ENCODE measurements at places on chromosomes 3 and 15.
A peak's percentile ranks its signal among the peaks of the same experiment; 100 is the strongest.

- no peak for DNase-seq
These were observed 284.1 kb downstream of the IL5RA start for GRCh38 chr3:2826036-2826435.

DNA sequence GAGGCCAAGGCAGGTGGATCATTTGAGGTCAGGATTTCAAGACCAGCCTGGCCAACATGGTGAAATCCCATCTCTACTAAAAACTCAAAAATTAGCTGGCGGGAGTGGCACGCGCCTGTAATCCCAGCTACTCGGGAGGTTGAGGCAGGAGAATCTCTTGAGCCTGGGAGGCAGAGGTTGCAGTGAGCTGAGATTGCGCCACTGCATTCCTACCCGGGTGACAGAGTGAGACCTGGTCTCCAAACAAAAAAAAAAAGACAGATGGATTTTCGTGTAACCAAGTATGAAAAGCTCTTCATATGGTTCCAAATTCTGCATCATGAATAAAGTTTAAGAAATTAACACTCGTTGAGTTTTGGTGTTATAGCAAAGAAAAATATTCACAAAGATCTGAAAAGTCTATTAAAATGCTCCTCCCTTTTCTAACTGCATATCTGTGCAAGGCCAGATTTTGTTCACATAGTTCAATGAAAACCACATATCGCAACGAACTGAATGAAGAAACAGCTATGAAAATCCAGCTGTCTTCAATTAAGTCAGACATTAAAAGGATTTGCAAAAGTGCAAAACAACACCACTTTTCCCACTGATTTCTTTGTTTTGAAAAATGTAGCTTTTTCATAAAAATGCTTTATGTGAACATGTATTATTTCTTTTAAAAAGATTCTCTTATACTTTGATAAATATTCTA is 23.8 kb upstream of the FBLN2 start:
- DNase-seq, result no peak

- no peak for DNase-seq
These were observed 89.4 kb downstream of the IGF1R start for GRCh38 chr15:98737721-98738120.

GRCh38 chr3:151979906-151980305 is 106.5 kb downstream of the SUCNR1 start:
- no peak for DNase-seq

DNA sequence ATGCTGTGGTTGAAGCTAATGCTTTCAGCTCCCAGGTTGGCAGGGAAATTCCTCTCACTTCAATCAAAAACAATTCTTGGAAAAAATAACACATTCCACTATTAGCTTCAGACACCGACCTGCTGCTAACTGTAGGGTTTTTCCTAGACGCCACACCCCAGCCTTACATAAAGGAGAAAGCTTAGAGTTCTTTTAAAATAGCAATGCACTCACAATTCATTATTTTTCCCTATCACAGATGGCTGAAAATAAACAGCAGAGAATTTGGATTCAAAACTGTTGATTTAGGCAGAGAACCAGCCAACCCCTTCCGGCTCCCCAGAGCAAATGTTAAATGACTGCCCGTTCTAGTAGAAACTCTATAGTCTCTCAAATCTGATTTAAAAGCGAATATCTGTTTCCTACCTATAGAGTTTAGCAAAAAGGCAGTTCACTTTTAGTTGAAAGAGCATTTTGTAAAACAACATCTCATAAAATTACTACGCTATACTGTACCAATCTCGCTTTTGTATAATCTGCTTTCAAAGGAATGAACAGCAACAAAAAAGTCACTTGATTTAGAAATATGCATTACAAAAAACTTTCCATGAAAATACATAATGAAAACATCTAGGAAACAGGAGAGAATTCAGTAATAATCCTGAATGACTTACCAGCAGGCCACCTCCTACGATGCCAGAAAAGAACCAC is 586 bp downstream of the TM4SF1 start:
- DNase-seq, result no peak

DNA sequence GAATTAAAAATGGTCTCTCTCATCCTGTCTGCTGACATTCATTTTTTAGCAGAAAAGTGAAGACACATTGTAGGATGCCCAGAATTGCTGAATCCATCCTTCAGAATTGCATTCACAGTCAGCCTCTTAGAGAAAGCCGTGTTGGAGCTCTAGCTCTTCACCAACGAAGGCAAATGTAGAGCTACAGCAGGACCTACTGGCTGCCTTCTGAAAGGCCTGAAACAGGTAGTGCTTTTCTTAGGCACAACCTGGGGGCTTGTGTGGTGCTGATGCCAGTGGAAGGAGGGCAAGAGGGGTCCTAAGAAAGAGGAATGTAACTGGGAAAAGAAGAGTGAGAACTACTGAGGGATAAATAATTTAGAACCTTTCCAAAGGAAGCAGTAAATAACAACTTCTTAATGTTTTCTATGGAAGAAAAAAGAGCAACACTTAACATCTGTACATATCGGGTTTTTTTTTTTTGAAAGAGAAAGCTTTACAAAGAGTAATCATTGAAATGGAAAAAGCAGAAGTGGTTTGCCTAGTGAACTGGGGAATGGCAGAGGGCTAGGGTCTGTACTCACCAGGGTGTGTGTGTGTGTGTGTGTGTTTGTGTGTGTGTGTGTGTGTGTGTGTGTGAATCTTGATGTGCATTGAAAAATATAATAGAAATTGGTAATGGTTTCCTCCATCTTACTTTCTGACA is 297.8 kb downstream of the SATB1 start:
- DNase-seq, result no peak

- DNase-seq, result no peak
These were observed 656.3 kb upstream of the TGFBR2 start for GRCh38 chr3:29949940-29950616.

DNA sequence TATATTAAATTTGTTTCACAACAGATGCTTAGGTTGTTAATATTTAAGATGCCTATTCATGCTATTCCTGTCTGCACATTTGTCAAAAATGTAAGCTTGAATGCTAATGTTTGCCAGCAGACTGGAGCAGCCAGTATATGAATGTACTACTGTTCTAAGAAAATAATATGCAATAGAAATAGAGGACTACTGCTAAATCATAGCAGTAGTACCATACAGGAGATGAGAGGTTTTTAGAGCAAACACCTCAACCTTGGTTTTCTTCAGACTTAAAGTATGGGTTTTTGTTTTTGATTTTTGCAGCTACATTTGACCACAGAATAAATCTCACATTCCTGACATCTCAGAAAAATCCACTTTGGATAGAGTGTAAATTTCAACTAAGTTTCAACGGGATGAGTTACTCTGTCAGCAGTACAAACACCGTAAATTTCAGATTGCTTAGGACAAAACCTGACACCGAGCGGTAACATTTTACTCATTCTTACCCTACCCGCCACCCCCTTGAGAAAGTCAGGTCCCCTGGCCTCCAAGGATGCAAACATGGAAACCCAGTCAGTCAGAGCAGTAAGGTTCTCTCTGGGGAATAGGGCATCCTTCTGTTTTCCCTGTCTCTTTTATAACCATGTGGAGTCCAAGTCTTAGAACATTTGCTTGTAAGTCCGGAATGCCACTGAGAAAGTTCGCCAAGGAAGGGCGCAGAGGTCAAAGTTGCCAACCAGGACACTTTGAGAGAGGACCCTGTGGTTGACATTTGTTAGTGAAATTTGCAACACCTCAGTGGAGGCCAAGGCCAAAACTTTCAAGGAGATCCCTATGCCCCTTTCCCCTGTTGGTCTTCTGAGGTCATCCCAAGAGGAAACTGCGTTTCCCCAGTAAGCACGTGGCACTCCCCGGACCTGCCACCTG is 17.9 kb upstream of the SATB1 start:
- DNase-seq, result peak; percentile 44

DNA sequence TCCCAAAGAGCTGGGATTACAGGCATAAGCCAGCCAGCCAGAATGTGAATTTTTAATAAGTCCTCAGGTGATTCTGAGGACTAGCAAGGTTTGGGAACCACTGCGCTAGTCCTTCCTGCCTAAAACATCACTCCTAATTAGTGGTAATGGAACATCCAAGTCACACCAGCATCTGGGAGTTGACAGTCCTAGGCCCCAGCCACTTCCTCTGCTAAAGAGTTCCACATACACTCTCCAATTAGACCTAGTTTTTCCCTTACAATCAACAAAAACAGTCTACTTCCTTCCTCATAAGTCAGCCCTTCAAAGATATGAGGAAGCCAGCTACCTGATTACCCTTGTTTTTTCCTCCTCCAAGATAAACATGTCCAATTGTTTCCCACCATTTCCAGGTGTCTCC is 78.1 kb downstream of the OXNAD1 start:
- no peak for DNase-seq

GRCh38 chr3:146646261-146646660 is 41.1 kb upstream of the PLSCR5 start:
- DNase-seq, result no peak

DNA sequence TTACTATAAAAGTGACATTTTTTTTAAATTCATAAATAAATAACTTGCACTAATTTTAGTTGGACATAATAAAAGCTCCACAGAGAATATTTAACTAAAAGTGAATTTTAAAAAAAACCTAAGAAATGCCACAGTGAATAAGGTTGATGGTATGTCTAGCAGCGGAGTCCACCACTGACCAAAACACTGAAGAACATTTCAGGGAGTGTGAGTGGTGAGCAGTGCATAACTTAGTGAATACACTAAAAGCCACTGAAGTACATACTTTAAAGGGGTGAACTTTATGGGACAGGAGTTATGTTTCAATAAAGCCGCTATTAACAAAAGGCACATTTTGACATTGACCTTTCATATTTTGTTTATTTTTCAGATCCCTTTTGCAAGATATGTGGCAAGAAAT is 32.3 kb downstream of the SRP14 start:
- no peak for DNase-seq

- DNase-seq, result no peak
These were observed 94.2 kb downstream of the PLXNA1 start for GRCh38 chr3:127077068-127077467.

- DNase-seq, result no peak
These were observed 8.5 kb upstream of the FGD5 start for GRCh38 chr3:14810070-14810791.

GRCh38 chr3:32405155-32405554 is 13.5 kb downstream of the CMTM7 start:
- DNase-seq, result no peak

DNA sequence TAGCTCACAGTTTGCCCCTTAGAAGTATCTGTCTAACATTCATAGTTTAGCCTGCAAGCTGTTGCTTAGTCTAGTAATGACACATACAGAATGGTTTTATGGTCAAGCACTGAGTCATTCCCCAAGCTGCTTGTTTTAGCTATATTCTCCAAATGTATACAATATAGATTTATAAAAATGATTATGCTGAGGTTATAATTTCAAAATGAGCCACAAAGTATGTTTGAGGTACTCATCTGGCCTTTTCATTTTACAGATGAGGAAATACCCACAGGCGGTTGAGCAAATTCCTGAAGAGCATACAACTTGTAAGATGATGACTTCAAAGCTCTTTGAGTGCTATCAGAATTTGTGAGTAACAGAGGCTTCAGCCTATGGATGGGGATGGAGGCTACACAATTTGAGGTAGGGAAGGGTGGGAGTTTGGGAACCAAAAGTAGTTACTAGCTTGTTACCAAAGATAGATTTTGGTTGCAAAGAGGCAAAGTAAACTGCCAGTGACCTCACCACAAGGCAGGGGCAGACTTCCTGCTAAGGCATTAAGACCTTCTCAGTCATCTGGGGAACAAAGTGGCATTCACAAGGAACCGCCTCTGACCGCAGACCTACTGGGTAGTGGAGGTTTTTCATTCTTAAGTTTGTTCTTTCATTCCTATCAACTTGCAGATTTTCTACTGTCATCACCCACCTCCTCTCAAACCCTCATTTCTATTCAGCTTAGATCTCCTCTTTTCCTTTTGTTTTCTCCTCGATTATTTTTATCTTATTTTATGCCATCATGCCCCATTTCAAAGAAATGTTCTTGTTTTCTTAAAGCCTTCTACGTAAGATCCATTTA is 257.2 kb upstream of the NECTIN3 start:
- DNase-seq, result peak; percentile 38

DNA sequence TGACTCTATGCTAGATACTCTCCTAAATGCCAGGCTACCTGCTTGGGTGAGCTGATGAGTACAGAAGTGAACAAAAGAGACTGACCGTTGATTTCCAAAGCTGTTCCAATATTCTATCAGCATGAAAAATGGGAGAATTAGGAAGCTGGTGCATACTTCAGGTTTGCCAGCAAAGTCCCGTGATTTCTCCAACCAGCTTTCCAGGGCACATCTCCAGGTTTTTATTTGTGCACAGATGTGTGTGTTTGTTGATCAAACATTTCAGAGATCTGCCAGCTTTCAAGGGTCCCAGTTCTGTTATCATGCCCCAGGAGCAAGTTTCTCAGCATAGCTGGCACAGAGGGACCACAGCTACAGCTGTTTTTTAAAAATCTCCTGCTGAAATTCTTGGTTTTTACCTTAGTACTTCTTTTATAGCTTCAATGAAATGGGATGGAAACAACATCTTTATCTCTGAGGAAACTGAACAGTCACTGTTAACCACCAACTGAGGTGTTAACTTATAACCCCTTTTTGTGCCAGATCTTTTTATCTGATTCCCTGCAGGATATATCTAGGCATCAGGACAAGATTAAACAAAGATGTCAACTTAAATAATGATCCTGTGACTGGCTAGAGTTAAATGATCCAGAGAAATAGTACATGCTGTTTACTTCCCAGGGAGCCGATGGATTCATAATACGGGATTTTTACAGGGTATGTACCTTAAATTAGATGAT is 380.8 kb downstream of the GRM7 start:
- DNase-seq, result no peak

DNA sequence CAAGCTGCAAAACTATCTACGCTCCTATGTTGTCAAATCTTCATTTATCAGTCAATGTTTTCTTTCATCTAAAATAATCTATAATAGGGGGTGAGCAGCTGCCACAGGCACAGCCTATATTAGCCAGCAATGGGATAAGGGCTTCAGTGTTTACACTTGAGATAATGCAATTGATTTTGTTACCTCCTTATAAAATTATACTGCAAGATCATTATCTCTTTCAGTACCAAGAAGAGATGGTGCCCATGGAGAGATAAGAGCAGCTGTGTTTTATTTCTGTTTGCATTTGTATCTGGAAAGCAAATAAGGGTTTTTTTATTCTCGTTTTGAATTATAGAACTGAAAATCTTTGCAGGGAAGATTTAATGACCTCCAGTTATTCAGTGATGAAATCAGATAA is 68.9 kb downstream of the PLD1 start:
- DNase-seq, result no peak

DNA sequence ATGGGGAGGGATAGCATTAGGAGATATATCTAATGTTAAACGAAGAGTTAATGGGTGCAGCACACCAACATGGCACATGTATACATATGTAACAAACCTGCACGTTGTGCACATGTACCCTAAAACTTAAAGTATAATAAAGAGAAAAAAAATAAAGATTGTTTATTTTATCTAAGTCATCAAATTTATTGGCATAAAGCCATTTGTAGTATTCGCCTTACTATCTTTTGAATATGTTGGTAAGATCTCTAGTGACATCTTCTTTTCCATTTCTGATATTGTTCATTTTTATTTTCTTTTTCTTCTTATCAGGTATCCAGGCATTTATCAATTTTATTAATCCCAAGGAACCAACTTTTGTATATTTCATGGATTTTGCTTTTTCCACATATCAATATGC is 5.8 kb upstream of the ABHD5 start:
- DNase-seq, result no peak

Measured in stimulated activated CD4-positive, alpha-beta T cell treated with anti-CD3 and anti-CD28 coated beads, Interleukin-15, amount 100 ng/mL, for 48 hours (primary cell).